WTC11 (cell line): ENCODE measurements at places on chromosomes 7 and 10.

DNA sequence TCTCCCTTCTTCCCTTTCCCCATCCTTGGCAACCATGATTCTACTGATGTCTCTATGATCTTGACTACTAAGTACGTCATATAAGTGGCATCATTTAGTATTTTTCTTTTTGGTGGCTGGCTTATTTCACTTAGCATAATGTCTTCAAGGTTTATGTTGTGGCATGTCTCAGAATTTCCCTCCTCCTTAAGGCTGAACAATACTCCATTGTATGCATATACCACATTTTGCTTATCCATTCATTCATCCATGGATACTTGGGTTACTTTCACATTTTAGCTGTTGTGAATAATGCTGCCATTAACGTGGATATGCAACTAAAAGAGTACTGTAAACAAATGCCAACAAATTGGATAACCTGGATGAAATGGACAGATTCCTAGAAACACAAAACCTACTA is 60.8 kb downstream of the BMPR1A start:
- DNase-seq = no peak

DNA sequence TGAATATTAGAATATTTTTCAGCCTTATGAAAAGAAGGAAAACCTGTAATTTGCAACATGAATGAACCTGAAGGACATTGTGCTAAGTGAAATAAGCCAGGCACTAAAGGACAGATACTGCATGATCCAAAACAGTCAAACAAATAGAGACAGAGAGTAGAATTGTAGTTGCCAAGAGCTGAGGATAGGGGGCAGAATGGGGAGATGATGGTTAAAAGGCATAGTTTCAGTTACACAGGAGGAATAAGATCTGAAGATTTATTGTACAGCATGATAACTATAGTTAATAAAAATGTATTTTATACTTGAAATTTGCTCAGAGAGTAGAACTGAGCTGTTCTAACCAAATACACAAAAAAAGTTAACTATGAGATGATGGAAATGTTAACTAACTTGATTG is 149.0 kb upstream of the TMEM106B start:
- DNase-seq = peak; percentile 9

GRCh38 chr10:120701381-120701780 is 149.8 kb upstream of the WDR11 start:
- DNase-seq = no peak

GRCh38 chr7:117784315-117784714 is 88.9 kb downstream of the CTTNBP2 start:
- no peak for DNase-seq

DNA sequence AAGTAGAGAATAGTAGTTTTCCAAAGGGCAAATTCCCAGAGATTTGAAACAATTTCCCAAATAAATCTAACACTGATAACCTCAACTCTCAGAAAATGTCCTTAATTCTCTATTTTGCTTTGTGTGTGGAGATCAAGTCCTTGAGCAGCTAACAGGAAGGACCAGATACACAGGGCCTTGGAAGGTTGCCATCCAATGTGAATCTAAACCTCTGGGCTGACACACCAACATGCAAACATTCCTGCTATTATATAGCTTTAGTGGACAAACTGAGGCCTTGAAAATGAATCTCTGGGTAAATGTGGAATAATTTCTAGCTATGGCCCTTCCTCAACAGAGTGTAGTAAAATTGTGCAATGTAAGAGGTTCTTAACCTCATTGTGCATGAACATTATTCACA is 44.1 kb upstream of the PARD3 start:
- no peak for DNase-seq

- no peak for DNase-seq
Measured at GRCh38 chr7:94417901-94418300, 23.2 kb downstream of the COL1A2 start.

- DNase-seq = no peak
Measured at GRCh38 chr10:120474956-120475355, 17.9 kb downstream of the PLPP4 start.

DNA sequence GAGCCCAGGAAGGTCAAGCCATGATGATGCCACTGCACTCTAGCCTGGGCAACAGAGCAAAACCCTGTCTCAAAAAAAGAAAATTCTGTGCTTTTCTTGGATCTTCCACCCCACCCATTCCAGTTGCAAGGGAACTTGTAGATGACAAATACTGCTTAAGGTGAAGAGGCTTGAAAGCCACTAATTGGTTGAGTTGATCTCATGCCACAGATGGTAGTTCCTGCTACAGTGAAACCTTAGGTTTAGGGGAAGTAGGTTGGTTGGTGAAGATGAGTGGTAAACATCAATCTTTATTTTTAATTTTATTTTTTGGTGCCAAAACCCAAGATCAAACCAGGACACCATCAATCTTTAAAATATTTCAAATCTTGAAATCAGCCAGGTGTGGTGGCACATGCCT is 2.9 kb upstream of the GDI2 start:
- no peak for DNase-seq

DNA sequence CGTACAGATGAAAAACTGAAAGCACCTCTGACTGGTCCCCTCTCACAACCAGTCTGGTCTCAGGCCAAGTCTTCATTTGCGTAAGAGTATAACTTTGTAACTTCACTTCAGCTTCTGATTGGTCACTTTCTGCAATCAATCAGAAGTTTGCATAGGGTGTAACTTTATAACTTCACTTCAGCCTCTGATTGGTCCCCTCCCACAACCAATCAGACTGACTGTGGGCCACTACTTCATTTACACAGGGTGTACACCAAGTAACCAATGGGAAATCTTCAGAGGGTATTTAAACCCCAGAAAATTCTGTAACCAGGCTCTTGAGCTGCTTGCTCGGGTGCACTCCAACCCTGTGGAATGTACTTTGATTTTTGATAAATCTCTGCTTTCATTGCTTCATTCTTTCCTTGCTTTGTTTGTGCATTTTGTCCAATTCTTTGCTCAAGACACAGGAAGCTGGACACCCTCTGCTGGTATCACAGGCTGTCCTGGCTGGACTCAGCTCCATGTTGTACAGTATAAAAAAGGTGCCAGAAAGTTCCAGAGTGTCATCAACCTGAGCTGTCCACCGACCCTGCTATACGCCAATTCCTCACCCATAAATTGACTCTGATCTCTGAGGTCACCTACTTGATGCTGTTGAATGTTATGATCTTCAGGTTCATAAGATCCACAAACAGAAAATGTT is 74.5 kb downstream of the COBL start:
- no peak for DNase-seq

DNA sequence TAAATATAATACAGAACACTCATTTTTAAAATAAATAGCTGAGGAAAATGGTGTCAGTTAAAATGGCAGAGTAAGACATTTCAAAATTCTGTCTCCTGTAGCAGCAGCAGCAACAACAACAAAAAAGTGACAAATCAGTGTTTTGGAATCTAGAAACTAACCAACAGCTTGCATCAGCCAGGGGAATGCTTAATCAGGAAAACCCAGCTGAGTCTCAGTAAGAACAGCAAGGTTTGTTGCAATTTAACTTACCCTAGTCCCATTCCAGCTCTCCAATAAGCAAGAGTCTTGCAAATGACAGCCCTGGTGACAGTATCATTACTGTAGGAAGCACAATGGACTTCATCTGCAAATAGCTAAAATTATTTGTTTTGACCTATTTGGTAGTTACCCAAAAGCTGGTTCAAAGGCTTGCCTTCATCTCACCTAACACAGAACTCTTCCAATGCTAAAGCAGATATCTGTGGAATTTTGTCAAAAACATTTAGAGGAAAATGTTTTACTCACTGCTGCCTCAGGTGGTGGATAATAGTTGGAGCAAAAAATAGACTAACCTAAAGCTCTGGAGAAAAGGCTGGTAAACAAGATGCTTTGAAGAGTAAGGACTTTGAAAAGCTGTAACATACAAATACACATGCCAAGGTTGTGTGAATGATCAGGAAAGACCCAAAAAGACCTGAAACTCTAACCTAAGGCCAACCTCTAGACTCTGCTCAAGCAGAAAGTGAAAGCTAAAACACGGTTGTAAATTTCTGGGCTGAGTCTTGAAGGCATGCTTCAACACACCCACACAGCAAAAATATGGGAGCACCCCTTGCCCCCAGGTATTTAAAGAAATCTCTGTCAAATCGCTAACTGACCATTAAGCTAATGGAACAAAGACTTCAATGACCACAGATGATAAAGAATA is 9.9 kb upstream of the ARHGAP22 start:
- no peak for DNase-seq

GRCh38 chr7:42183547-42183946 is 53.5 kb downstream of the GLI3 start:
- no peak for DNase-seq

- DNase-seq = no peak
Measured at GRCh38 chr10:131920693-131921092, 19.9 kb downstream of the PPP2R2D start.

DNA sequence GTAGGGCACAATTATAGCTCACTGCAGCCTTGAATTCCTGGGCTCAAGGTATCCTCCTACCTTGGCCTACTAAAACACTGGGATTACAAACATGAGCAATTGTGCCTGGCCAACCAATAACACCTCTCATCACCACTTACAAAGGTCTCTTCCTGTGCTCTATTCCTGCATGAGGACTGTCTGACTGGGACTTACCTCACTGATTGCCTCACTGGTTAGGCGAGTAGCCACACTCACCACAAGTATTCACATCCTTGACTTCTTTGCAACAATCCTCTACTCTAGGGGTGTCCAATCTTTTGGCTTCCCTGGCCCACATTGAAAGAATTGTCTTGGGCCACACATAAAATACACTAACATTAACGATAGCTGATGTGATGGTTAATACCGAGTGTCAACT is 22.6 kb upstream of the PDIA4 start:
- DNase-seq = no peak

GRCh38 chr7:117458977-117459583 is 20.7 kb upstream of the CFTR start:
- no peak for DNase-seq

GRCh38 chr10:48811461-48811860 is 126.8 kb downstream of the WDFY4 start:
- DNase-seq = no peak

DNA sequence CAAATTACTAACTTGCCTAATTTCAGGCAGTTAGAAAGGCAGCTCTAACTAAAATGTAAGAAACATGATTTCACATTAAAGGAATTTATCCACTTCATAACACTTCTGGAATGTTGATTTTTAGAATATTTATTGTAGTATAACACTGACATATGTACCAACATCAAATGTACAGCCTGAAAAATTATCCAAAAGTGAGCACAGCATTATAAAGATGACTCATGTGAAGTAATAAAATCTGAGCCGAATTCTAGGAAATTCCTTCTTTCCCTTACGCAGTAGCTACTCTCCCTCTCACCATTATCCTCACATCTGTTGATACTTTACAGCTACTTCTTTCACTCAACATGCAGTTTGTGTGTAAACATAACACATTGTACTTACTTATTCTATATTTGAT is 610.6 kb downstream of the ZWINT start:
- DNase-seq = no peak
